Hypothalamus (tissue), 51 donors: ENCODE measurements at places on chromosomes 12 and 14.

GRCh38 chr12:7935590-7936581 lies at the start of gene SLC2A3:
Gene SLC2A3, minus strand, starts transcription at chr12:7936187. Its CDS starts 153 bp downstream, at chr12:7936034.
- peak; percentile 8 for DNase-seq

DNA sequence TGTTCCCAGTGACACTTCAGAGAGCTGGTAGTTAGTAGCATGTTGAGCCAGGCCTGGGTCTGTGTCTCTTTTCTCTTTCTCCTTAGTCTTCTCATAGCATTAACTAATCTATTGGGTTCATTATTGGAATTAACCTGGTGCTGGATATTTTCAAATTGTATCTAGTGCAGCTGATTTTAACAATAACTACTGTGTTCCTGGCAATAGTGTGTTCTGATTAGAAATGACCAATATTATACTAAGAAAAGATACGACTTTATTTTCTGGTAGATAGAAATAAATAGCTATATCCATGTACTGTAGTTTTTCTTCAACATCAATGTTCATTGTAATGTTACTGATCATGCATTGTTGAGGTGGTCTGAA lies 3.0 kb downstream of the FOS start:
- DNase-seq, result no peak

GRCh38 chr14:38255408-38255672 lies 553 bp downstream of the CLEC14A start:
- peak; percentile 3 for DNase-seq

DNA sequence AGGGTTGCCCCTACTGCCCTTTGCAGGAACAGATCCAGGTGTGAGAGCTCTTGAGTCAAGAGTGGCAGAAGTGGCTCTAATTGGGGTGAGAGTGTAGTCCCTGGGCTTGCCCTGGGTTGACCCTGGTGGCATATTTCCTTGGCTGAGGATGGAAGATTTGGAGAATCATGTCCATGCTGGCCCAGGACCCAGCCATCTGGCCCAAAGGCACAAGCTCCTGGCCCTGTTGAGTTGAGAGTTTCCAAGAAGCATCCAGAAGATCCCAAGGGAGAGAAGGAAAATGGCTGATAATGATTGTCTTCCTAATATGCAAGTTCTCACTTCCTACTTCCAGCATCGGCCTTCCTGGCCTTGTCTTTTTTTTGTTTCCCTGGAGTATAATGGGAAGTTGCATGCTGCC lies 55.5 kb upstream of the SRSF5 start:
- no peak for DNase-seq

- no peak for DNase-seq
These were observed 40.9 kb downstream of the FGD4 start for GRCh38 chr12:32440120-32440865.

DNA sequence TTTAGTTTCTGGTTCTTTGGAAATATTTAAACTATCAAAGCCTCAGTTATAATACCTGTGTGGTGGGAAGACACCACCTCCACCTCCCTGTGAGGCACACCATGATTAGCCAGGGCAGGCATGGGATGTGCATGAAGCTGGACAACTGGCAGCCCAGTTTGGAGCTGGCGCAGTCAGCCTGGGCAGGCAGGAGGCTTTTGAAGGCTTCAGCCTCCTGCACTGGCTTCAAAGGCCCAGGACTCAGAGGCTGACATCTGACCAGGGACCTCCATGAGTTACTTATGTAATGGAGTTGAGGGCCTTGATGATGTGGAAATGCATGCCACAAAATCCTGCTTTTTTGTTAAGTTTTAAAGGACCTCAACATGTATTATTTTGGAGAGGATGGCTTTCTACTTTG lies 30.3 kb downstream of the C14orf132 start:
- no peak for DNase-seq

GRCh38 chr12:58720421-58720820 lies 199.9 kb downstream of the LRIG3 start:
- DNase-seq, result no peak

- no peak for DNase-seq
These were observed 105.0 kb upstream of the RASSF8 start for GRCh38 chr12:25853316-25854095.

- no peak for DNase-seq
These were observed 307.2 kb upstream of the SOX5 start for GRCh38 chr12:24256684-24257083.

DNA sequence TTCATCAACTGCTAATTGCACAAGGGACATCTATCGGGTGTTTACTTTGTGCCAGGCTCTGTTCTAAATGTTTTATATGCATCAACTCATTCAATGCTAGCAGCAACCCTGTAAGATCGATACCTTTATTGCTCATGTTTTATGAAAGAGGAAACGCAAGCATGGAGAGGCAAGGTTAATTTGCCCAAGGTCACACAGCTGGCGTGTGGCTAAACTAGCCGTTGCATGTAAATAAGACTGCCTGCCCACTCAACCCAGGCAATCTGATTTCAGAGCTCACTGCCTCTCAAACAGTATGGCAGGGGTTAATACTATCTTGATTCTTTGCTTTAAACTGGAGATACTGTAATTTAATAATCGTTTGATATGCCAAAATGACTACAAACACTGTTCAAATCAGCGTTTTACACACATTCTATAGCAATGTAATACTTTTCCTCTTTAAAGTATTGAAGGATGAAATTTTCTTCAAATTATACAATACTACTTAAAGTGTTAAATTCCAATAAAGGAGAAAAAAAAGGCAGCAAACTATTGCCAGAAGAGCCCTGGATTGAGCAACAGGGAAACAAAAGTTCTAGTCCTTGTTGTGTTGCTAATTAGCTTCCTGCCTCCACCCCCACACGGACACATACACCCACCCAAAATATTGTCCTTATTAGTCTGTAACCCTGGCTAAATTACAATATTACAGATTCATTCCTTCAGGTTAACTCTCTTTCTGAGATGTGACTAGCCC lies 39.1 kb upstream of the DHRS7 start:
- DNase-seq, result no peak

- no peak for DNase-seq
These were observed 8.5 kb downstream of the TMEM233 start for GRCh38 chr12:119601877-119602733.

DNA sequence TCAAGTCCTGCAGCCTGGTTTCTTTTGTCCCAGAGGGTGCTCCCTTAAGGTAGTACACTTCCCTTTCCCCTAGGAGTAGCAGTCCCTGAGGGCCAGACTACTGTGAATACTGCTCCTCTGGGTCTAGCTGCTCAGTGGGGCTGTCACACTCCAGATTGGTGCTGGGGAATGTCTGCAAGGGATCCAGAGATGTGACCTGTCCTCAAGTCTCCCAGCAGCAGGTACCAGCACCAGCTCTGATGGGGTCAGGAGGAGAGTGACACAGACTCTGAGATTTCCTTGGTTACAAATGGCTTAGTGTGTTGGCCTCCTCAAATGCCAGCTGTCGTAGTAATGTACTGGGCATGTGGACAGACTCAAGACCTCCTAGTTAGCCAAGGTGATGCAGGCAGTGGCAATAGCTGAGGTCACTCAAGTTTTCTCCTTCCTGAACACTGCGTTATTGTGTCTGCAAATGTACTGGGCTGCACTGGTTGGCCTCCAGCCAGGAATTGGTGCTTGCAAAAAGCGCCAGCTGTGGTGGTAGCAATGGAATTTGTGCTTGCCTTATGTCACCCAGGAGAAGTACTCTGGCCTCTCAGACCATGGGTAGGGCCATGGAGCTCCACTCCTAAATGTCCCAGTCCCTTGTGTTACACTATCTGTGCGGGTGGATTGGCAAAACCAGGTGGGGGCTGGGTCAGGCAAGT lies 36.4 kb upstream of the AEBP2 start:
- DNase-seq, result peak; percentile 34

DNA sequence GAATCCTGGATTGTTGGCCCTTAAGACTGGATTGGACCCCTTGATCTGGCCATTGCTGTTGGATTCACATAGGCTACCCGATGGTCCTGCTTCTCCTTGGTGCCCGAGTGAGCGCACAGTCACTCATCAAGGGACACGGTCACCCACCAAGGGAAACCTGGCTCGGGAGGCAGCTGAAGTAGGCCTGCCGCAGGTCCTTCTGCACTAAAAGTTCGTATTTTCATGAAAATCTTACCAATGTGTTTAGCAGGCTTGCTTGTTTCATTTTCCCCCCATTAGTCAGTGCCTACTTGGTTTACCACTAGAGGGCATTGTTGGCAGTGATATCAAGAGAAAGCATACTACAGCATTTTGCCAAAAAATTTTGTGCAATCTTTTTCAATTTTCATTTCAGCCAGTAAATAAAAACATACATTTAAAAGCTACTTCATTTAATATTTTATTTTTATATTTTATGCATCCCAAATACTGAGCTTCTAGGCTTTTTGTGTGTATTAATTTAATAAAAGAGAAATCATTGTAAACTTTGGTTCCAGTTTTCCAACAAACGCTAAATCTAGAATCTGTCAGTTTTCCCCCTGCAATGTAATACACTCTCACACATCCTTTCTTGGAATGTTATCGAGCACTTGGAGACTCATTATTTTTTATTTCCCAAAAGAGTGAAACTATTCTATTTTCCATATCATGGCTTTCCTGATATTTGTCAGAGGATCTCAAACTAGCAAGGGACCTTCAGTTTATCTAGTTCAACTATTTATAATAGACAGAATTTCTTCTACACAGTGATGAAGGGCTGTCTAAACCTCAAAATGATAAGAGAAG lies 116.7 kb downstream of the LMNTD1 start:
- peak; percentile 37 for DNase-seq

GRCh38 chr14:52318062-52318461 lies 4.0 kb downstream of the PTGER2 start:
- DNase-seq, result no peak

DNA sequence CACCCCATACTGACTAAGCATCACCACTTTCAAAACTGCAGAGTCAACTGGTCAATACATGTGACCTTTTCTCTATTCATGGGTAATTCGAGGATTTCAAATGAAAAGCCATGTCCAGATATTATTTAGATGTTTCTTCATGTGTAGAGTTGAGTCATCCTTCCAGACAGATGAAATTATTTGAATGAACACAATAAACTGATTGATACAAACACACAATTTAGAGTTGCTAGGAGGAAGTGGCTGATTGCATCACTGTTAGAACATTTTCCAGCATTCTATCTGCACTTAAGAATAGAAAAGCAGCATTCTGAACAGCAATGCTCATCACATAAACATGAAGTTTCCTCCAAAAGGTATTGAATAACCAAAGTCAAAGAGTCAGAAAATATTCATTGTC lies 273.5 kb upstream of the SOX5 start:
- DNase-seq, result no peak

DNA sequence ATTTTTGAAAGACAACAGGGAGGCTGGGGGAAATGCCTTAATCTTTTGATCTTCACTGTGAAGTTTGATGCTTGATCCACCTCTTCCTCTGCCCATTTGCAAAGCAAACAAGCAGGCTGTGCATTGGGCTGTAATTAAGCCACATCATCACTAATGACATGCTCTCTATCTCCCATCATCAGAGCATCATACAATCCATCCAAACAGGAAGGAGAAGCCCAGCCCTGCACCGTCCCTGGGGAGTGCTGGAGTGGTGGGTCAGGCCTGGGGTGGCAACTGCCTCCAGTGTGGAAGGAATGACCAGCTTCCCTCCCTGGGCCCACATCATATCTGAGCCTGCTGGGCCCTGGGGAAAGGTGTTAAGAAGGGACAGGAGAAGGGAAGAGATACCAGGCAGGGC lies 6.9 kb upstream of the KRT74 start:
- no peak for DNase-seq

GRCh38 chr14:82419933-82420332 lies 886.3 kb upstream of the SEL1L start:
- DNase-seq, result no peak

GRCh38 chr14:67417633-67418032 lies 5.7 kb upstream of the PLEK2 start:
- no peak for DNase-seq

DNA sequence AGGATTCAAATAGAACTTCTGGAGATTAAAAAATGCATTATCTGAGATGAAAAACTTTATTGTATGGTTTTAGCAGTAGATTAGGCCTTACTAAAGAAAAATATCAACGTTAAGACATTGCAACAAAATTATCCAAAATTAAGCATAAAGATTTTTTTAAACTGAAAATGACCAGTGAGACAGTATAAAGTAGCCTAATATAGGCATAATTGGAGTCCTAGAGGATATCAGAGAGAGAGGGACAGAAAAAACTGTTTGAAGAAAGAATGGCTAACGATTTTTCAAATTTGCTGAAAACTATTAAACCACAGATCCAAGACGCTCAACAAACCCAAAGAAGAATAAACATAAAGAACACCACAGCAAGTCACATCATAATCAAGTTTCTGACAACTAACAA lies 149.5 kb upstream of the LMNTD1 start:
- DNase-seq, result no peak

DNA sequence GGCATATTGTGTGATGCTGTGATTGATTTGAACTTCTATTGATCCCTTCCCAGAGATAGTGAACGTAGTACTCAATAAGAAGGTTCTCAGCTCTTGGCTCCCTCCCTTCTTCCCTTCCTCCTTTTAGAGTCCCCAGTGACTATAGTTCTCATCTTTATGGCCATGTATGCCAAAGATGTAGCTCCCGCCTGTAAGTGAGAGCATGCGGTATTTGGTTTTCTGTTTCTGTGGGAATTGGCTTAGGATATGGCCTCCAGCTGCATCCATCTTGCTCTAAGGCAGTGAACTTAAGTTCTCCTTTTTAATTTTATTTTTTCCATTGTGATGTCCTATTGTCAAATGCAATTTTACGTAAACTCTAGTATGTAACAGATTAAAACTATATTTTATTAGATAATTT lies 109.5 kb downstream of the AEBP2 start:
- DNase-seq, result no peak

DNA sequence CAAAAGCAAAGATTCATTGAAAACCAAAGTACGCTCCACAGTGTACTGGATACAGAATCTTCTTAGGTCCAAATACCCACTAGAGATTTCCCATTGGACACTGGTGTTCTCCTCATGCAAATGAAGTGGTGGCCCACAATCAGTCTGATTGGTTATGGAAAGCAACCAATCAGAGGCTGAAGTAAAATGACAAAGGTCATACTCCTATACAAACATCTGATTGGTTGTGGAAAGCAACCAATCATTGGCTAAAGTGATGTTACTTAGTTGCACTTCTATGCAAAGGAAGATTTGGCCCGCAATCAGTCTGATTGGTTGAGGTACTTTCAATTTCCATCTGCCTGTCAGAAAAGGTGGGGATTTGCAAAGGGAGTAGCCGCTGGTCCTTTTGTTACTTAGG lies 1.3 kb upstream of the WASHC3 start:
- DNase-seq, result no peak
